ENCODE measurements at places on chromosomes 5 and 9. TPM values are rescaled to one million over a fixed set of nuclear protein-coding genes. Genes with fewer than 3 reads are reported as not detected.

RETREG1 gene
- 3.4 TPM for total RNA-seq

ANKRD18A gene
- total RNA-seq, result 14.4 TPM

FAM151B gene
- 0.72 TPM for total RNA-seq

SLC34A1 gene
- total RNA-seq, result not detected

SYNPO gene
- 1.7 TPM for total RNA-seq

DNA sequence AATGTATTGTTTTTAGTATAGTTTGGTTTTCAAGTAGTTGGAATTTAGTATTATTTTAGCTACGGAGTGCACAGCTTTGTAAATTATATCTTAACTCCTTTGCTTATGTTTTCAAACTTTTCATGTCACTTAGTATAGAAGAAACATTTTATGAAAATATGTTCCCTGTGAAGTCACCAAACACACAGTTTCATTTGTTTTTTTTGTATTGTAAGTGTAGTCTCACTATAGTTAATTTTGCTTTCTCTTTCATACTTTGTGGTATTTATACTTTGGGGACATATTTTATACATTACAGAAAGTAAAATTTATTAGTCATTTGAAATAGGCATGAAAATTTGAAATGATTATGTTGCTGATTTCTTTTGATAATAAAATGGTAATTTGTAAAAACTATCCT, 5.0 kb downstream of the CHSY3 start:
- no peak for DNase-seq

DNA sequence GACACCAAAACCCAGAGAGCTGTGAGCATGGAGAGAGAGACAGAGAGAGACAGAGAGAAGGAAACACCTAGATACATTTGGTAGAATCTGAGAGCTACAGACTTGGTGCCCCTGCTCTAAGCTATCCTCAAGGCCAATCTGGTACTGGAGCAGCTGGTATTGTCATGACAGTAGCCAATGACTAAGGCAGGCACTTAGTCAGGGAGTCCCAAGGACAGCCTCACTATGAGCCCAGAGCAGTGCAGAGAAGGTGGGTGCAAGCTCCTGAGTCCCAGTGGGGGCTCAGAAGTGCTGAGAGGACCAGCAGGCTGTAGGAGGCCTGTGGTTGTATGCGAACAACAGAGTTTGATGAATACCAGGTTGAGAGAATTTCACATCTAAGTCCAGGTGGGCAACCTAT, 300.4 kb upstream of the ZNF608 start:
- DNase-seq, result no peak

GRCh38 chr9:114288193-114289091, 34.5 kb upstream of the ORM1 start:
- DNase-seq, result peak; percentile 56

DNA sequence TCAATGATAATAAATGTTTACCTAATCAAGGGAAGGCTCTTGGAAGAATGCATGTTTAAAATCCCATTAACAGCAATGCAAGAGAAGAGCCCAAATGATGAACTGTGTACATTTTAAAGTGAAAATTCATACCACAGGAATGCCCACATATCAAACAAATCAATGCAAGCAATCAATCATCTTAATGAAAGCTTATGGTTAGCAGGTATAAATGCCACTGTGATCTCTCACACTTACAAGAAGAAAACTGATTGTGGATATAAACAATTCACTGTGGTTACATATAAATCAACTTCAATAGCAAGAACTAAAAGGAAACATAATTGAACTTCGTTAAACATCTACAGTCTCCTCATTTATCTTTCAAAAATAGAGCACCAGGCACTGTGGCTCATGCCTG, 161.0 kb upstream of the RORB start:
- no peak for DNase-seq

DNA sequence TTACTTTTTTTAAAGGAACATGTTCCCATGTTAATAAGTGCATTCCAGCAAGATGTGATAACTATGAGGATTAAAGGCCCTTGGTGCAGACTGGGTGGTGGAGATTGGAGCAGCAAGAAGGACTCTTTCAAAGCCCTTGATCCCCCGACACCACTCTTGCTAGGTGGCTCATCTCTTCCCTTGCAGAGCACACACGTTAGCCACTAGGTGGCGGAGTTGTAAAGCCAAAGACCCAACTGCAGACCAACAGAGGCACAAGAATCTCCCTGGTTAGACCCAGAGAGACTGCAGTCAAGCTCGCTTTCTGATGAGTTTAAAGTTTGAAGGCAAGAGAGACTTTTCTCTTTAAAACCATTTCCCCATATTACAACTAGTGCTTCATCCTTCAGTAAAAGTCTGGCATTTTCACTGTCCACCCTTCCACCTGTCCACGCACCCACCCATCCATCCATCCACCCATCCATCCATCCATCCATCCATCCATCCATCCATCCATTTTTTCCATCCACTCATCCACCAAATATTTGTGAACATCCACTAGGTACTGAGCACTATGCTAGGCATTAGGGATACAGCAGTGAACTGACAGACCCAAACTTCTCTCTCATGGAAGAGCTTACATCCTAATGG, 226.9 kb downstream of the MSX2 start:
- DNase-seq, result peak; percentile 77

GRCh38 chr9:20552874-20553557, 69.3 kb downstream of the MLLT3 start:
- DNase-seq, result no peak

GRCh38 chr5:107436201-107436600, 234.5 kb downstream of the EFNA5 start:
- no peak for DNase-seq

DNA sequence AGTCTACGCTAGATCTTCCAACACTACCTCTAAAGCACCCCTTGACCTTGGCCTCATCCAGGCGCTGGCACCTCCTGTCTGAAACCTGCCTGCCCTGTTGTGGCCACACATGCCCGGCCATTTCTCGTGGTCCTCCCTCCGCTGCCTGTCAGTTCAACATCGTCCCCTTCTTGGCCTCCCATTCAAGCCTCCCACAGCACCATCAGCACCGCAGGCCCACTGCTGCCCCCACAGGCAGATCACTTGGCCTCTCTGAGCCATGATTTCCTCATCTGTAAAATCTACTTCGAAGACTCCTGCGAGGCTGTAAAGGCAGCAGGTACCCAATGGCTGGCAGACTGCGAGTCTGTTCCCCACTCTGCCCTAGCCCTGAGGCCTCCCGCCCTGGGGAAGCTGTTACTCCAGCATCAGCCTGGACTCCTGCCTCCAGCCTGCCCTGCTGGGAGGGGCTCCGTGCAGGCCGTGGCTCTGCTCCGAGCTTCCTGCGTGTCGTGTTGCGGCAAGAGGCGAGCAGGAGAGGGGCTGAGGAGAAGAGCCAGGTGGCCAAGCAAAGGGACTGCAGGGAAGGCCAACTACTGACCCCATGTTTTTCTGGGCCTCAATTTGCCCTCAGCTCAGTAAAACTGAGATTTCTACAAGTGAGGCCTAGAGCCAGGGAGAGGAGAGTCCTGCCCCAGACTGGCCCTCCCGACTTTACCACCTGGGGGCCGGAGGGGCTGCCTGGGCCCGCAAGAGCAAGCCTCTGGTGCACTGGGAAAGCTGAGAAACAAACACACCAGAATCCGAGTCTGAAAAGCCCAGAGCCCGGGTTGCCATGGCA, 70.5 kb upstream of the LRRTM2 start:
- DNase-seq, result peak; percentile 62

GRCh38 chr5:96288166-96288844, 144.7 kb downstream of the PCSK1 start:
- no peak for DNase-seq

DNA sequence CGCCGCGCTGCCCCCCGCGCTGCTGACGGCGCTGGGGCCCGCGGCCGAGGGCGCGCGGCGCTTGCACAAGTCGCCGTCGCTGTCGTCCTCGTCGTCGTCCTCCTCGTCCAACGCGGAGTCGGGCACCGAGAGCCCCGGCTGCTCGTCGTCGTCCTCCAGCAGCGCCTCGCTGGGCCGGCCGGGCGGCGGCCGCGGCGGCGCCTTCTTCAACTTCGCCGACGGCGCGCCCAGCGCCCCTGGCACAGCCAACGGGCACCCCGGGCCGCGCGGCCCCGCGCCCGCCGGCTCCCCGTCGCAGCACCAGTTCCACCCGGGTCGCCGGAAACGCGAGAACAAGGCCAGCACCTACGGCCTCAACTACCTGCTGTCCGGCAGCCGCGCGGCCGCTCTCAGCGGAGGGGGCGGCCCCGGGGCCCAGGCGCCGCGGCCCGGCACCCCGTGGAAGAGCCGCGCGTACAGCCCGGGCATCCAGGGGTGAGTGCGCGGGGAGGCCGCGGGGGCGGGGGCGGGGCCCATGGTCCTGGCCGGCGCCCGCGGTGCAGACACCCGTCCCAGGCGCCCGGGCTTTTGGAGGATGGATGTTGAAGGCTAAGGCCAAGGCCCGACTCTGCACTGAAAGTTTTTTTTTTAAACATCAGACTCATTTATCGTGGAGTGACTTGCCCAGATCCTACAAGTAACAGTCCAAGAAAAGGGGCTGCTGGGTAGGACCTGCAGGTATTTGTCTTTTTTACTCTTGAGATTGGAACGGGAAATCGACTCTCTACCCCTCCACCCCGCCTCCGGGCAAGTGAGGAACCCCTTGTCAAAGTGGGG, 1.2 kb downstream of the TENT4A start:
- DNase-seq, result no peak

DNA sequence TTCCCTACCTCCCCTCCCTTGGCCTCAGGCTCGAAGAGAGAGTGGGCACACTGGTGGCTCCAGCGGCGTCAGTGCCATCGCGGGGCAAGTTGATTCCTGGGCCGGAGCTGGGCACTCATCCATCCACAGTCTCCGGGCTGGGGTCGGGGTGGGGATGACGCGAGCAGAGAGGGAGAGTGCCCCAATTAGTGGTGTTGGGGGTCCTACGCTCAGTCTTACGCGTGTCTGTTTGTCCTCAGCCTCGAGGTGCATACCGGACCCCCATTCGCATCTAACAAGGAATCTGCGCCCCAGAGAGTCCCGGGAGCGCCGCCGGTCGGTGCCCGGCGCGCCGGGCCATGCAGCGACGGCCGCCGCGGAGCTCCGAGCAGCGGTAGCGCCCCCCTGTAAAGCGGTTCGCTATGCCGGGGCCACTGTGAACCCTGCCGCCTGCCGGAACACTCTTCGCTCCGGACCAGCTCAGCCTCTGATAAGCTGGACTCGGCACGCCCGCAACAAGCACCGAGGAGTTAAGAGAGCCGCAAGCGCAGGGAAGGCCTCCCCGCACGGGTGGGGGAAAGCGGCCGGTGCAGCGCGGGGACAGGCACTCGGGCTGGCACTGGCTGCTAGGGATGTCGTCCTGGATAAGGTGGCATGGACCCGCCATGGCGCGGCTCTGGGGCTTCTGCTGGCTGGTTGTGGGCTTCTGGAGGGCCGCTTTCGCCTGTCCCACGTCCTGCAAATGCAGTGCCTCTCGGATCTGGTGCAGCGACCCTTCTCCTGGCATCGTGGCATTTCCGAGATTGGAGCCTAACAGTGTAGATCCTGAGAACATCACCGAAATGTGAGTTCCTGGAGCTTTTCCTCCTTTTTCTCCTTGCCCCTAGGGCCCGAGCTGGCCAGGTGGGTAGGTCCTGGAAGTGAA, 861 bp downstream of the NTRK2 start:
- DNase-seq, result peak; percentile 70

DNA sequence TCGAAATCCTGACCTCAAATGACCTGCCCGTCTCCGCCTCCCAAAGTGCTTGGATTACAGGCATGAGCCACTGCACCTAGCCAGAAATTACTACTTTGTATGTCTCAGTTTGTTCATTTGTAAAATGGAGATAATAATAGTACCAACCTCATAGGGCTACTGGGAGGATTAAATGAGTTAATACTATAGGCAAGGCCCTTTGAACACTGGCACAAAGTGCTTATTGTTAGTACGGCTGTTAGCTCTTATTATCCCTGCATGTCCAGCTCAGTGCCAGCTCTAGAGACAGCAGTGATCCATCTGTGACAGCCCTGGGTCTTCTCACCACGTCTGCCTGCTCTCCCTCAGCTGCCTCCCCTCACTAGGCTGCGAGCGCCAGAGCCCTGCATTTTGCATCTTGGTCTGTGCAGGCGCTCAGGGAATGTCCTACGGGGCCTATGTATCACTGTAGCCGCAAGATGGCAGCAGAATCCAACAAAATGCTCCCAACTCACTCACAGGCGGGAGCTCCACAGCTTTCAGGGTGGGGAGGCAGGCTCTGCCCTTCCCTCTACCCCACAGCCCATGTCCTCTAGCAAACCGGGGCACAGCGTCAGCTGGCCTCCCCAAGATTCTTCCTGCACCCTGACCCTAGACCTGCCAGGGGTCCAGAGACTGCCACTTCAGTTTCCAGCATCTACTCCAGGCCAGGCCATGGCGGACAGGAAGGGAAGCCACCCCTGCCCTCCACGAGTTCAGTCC, 17.7 kb upstream of the AKNA start:
- peak; percentile 85 for DNase-seq

DNA sequence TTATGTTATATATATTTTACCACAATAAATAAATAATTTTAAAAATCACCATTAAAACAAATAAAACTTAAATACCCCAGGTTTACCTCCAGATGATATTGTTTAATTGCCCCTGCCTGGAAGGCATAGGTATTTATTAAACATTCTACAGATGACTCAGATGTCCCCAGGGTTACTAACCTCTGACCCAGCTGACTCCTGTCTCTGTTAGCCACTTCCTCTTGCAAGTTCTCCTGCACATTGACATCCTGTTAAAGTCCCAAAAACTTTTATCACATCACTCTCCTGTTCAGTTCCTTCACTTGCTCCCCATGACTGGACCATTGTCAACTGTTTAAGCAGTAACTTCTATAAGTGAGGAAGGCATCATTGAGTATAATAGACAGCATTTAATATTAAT, 37.0 kb upstream of the RAB3C start:
- no peak for DNase-seq

DNA sequence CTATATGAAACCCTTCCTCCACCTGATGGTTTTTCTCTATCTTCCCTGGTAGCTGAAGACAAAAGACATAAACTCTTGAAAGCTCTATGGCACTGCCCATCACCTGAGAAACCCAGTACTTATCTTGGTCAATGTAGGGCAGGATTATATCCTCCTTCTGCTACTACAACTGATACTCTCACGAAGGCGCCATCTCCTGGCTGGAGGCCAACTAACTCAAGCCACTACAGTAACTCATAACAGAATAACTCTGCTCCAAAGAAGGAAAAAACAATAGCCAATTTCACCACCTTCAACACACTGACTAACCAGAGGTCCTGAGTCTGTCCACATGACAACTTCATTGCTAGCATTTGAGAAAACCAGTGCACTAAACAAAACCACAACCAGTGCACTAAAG, 409.2 kb downstream of the CETN3 start:
- DNase-seq, result no peak

GRCh38 chr9:120891245-120891883, 14.4 kb upstream of the PHF19 start:
- no peak for DNase-seq

DNA sequence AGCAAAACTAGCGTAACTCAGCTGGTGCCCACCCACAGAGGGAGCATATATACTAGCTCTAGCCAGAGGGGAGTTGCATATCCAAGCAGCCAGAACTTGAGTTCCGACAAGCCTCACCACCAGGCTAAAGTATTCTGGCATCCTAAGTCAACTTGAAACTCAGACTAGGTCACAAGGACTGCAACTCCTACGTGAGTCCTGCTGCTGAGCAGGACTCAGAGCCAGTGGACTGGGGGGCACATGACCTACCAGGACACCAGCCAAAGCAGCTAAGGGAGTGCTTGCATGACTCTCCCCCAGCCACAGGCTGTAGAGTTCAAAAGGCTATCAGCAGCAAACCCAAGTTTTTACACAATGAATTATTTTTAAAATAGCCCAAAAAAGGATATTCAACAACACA, 26.1 kb downstream of the SPDL1 start:
- DNase-seq, result no peak

Data from H9 (cell line).